ENCODE measurements at places on chromosomes 11 and 22.

GRCh38 chr11:68137833-68138232 is 16.6 kb upstream of the CHKA start:
- DNase-seq = no peak

GRCh38 chr22:39238966-39239505 is 5.7 kb downstream of the PDGFB start:
- DNase-seq = no peak

- no peak for DNase-seq
Measured at GRCh38 chr11:46389450-46390330, 1.9 kb downstream of the CHRM4 start.

- no peak for DNase-seq
Measured at GRCh38 chr11:65184146-65184545, 2.4 kb downstream of the CAPN1 start.

GRCh38 chr11:72828081-72828567 is 13.9 kb downstream of the ATG16L2 start:
- no peak for DNase-seq

DNA sequence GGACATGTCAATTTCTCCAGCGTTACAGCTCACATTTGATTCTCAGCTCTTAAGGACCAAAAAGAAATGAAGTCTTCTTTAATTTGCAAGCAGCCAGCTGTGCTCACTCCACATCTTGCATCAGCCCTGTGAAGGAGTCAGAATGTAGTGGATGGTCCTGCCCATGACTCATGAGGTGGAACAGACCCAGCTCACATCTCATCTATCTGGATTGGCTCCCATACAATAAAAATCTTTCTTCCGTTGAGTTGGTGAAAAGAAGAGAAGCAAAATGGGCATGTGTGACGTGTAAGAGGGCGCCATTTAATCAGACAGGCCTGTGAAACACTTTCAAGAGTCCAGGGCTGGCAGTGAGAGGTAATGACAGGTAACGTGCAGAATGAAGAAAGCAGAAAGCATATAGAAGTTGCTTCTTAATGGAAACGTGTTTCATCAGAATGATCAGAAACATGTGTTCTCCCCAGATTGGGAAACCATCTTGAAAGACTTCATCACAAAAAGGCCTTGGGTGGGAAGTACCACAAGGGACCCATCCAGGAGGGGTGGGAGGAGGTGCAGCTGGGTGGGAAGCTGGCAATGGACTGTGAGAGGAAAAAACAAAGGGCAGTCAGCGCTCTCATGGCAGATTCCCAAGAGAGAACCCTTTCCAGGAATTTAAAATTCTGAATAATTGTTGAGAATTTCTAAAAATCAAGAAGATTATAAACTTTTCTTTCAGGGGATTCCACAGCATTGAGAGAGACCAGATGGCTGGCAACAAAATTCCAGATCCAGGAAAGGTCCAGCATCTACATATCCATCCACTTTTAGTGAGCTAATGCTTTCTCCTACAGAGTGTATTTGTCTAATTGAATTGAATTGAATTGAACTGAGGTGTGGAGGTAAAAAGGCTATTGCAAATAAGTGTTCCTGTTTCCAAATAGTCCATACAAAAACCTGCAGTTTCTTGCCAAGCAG is 57.0 kb downstream of the ETS1 start:
- DNase-seq = no peak

- DNase-seq = no peak
Measured at GRCh38 chr11:32451808-32452207, 16.5 kb upstream of the WT1 start.

GRCh38 chr11:37496201-37496600 is 898.2 kb upstream of the RAG2 start:
- DNase-seq = no peak

- DNase-seq = no peak
Measured at GRCh38 chr11:72005347-72006260, 6.9 kb downstream of the IL18BP start.

DNA sequence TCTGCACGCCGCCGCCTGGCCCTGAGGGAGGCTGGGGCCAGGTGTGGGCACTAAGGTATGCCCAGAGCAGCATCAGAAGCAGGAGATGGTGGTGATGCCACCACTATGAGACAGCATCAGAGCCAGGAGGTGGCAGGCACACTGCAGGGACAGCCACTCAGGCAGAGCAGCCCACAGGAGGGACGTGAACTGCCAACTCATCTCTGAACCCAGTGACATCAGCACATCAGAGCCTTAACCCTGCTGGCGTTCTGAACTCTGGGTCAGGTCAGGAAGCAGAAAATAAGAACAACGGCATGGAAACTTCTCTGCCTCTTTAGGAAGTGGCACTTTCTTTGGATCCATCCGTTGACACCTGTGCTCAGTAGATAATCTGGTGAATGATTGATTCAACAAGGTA is 14.7 kb upstream of the IFT27 start:
- no peak for DNase-seq

GRCh38 chr22:30263883-30264282 is 2.8 kb downstream of the OSM start:
- no peak for DNase-seq

DNA sequence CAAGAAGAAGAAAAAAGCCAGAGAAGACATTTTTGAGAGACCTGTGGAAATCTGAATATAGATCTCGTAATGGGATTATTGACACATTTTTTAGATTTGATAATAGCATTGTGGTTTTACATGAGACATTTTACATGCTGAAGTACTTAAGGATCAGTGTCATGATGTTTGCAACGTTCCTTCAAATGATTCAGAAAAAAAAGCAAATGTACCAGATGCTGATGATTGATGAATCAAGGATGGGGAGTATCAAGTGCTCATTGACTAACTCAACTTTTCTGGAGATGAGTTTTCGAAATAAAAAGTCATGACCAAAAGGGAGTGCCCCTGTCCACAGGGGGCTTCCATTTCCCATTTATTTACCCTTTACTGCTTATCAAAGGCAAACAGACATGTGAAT is 207.0 kb upstream of the SORL1-AS1 start:
- no peak for DNase-seq

GRCh38 chr11:121886005-121886734 is 229.8 kb downstream of the BLID start:
- DNase-seq = no peak

DNA sequence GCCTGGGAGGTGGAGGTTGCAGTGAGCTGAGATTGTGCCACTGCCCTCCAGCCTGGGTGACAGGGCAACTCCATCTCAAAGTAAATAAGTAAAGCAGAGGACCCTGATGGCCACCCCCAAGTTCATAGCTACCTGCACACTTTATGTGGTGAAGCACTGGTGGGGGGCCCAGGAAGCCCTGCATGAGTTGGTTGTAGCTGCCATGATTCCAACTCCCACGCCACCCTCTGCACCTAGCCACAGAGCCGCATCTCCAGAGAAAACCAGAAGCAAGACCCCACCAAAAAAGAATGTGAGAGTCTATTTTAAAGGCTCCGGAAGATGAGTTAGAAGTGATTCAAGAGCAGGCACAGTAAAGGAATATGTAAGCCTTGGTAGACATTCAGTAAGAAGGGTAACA is 20.4 kb upstream of the TMA7B start:
- DNase-seq = no peak

GRCh38 chr11:94737171-94737611 is 31.0 kb upstream of the AMOTL1 start:
- DNase-seq = no peak

DNA sequence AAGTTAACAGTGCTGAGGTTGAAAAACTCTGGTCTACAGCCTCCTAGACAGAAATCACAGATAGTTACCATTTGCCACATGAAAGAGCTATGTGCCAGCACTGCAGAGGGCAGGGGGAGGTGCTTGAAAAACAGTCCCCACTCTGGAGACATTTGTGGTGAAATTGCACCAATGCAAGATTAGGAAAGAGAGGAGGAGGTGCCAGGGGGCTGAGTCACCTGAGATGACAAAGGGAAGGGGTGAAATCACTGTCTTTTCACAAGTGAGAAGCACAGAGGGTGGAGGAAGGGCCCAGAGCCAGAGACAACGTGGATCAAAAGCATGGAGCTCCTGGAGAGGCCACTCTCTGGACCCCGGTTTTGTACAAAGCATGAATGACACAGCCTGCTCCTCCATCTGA is 196.3 kb downstream of the BUD13 start:
- DNase-seq = no peak

DNA sequence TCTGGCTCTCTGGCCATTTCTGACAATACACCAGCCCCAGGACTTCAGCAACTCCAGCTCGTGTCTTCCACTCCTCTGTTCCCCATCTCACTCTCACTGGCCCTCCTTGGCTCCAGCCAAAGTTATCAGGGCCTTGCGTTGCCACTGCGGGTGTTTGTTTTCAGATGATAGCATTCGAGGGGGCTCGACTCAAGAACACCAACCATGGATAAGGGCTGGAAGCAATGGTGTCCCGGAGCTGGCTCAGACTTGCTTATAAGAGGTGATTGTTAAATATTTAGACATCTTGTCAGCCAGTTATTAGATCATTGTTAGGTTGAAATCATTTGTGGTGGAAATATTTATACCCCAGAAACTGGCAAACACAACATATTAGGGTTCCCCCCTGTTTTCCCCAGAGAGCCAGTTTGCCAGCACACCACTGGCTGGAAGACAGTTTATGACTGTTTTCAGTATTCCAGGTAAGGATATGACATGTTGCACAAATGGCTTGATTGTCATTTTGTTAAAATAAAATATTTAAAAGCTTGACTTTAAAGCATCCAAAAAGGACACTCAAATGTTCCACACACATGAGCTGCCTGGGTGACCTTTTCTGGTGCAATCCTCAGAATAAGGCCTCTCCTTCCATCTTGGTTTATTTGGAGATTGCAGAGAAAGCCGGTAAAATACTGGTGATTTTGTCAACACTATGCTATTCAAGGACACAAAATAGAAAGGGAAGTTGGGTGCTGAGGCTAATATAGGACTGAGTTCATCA is 98.3 kb downstream of the FBXO7 start:
- no peak for DNase-seq

GRCh38 chr11:34860034-34860433 is 56.1 kb downstream of the APIP start:
- no peak for DNase-seq

DNA sequence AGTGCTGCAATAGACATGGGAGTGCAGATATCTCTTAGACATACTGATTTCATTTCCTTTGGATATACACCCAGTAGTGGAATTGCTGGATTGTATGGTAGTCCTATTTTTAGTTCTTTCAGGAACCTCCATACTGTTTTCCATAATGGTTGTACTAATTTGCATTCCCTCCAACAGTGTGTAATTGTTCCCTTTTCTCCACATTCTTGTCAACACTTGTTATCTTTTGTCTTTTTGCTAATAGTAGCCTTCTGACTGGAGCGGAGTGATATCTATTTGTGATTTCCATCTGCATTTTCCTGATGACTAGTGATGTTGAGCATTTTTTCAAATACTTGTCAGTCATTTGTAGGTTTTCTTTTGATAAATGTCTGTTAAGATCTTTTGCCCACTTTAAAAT is 128.9 kb downstream of the CTNND1 start:
- DNase-seq = no peak

GRCh38 chr11:26608507-26609146 is 36.6 kb upstream of the MUC15 start:
- DNase-seq = no peak

DNA sequence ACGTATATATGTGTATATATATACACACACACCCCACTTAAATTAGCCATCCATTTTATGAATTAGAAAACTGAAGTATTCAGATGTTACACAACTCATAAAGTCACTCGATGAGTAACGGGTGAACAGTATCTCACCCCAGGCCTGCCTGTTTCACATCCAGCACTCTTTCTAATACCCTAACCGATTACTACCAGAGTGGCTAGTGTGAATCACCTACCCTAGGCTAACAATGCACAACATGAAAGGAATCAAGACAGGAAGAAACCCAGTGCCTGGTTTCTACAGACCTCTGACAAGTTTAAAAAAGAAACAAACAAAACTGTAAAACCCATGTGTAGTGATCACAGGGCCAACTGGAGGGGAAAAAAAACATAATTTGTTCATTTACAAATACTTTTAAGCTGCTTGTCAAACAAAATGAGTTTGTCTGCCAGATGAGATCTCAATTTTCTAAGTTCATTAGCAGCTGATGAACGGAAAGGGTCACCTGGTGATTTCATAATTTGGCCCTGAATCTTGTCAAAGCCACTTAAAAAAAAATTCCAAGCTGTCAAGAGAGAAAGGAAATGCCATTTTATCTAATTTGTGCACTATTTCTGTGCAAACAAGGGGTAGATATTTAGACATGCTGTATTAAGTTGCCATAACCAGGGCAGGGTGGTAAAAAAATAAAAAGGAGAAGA is 134.8 kb downstream of the LARGE1 start:
- DNase-seq = no peak

GRCh38 chr11:34194576-34195335 is 89.3 kb downstream of the NAT10 start:
- no peak for DNase-seq

- DNase-seq = no peak
Measured at GRCh38 chr11:94586978-94587377, 19.8 kb downstream of the PIWIL4 start.

All from stimulated activated CD8-positive, alpha-beta memory T cell treated with anti-CD3 and anti-CD28 coated beads, Interleukin-4, amount 100 ng/mL, for 1 hour (primary cell).